Transverse colon (tissue), 4 donors: ENCODE measurements at places on chromosomes 2 and 18. TPM values are rescaled to one million over a fixed set of nuclear protein-coding genes. Genes with fewer than 3 reads are reported as not detected.

GRCh38 chr2:125172181-125172580 lies 1147.1 kb downstream of the CNTNAP5 start:
- no peaks in the 10 kb centered on the region for H3K4me1 ChIP-seq
- H3K27ac ChIP-seq, result no peak overlapping the region
- H3K27me3 ChIP-seq, result no peaks in the 10 kb centered on the region
- no peak for DNase-seq
- H3K4me3 ChIP-seq, result no peak overlapping the region

UGT1A8 gene
- 4.8 TPM for total RNA-seq

FBXO36 gene
- 1.8 TPM for total RNA-seq

UGP2 gene
- 165 TPM for total RNA-seq

- DNase-seq, result no peak
- H3K36me3 ChIP-seq, result no peaks in the 10 kb centered on the region
These were observed 134.2 kb upstream of the RND3 start for GRCh38 chr2:150621526-150622213.

DNA sequence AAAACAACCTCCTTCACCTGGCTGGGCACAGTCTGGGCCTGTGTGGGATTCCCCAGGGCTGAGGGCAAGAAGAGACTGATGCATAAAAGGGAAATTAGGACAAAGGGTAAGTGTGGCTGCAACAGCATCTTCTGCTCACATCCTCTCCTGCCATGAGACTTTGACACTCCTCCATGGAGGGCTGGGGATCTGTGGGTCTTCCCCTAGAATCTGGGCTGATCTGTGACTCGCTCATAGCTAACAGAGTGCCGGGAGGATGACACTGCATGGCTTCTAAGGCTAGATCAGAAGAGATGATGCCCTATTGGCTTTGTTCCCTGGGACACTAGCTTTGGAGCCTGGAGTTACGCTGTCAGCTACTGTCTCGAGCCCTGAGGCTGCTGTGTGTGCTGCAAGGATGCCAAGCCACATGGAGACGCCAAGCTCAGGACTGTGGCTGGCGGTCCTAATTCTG lies 24.3 kb downstream of the MOCOS start:
- H3K4me1 ChIP-seq, result no peaks in the 10 kb centered on the region
- no peak for DNase-seq
- H3K36me3 ChIP-seq, result no peaks in the 10 kb centered on the region
